ENCODE measurements at places on chromosomes 3 and 15.

GRCh38 chr3:51703068-51703760 is 3.7 kb upstream of the GRM2 start:
- no peak for DNase-seq

DNA sequence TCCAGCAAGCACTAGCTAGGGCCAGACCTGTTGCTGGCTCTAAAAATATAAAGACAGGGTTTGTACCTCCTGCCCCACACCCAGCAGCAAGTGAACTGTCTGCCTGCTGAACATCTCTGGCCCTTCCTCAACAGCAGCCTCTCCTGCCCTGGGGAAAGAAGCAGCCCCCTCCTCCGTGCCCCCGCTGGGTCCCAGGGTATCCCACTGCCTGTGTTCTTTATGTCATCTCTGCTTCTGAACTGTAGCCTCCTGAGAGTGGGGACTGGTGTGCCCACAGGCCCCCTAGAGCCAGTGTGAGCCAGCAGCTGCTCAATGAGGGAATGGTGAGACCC is 54.5 kb downstream of the ACAD9 start:
- DNase-seq, result no peak

GRCh38 chr3:111668888-111669488 is 73.8 kb upstream of the ZBED2 start:
- no peak for DNase-seq

DNA sequence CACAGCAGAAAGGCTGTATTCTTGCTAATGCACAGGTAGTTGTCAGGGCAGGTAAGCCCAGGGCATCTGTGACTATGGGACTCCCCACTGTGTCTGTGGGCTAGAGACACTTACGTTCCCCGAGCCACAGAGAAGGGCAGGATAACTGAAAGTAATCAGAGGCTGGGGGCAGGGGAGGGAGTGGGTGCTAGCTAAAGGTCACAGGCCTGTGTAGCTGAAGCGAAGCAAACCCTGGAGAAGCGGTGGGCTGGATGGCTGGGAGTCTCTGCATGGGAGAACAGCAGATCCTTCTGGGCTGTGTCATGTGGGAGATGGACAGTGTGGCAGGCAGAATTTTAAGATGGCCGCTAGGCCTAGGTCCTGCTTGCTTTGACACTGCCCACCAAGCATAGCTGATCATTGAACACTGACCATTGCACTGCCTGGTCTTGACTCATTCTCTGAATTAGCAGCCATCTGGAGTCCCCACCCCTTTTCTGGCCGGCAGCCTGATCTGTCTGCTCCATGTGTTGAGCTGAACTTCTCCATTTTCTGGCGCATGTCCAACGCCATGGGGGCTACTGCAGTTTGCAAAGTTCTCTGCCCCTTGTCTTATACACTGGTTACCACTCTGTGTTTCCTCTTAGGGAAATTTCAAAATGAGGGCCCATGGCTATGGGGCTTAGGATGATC is 110.0 kb downstream of the DGKG start:
- no peak for DNase-seq

- no peak for DNase-seq
These were observed 30.3 kb downstream of the PIGB start for GRCh38 chr15:55349282-55349681.

GRCh38 chr3:117671722-117672318 is 962.2 kb downstream of the TUSC7 start:
- DNase-seq, result no peak

DNA sequence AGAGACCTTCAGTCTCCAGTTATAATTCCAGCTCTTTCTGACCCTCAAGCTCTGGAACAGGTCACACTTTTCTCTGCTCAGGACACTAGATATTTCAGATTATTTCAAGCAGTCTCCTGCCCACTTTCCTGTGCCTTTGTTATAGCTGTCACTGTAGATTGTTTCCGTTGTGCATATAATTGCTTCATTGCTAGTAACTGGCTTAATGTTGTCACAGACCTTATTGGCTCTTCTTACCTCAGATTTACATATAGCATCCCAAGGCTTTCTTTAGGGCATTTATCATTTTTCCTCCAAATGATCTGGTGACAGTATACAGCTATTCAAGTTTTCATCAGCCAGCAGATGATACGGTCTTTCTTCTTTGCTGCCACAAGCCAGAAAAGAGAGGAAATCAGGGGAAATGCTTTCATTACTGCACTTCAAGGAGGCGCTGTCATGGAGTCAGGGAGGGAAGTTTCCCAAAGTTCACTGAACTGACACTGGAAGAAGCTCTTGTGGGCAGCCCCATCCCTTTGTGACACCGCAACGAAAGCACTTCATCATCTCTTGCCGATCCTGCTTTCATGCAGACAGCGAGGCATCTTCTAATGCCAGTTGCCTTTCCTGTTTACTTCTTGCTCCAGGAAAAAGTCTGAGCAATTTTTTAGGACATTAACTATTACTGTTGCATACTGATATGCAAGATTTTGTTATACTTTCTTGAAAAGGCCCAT is 181.9 kb downstream of the CDIN1 start:
- DNase-seq, result no peak

GRCh38 chr3:148147903-148148302 is 549.8 kb upstream of the AGTR1 start:
- no peak for DNase-seq

DNA sequence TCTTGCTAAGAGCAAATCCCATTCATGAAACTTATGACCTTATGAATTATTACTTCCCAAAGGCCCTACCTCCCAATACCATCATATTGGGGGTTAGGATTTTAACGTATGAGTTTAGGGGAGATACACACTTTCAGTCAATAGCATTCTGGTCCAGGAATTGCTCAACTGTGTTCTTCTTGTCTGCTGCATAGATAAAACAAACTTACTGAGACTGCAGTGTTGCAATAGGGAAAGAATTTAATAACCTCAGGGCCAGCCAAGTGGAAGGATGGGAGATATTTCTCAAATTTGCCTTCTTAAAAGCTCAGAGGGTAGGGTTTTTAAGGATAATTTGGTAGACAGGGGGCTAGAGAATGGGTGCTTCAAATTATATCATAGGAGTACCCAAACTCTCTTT is 625.8 kb downstream of the OTOL1 start:
- DNase-seq, result no peak

DNA sequence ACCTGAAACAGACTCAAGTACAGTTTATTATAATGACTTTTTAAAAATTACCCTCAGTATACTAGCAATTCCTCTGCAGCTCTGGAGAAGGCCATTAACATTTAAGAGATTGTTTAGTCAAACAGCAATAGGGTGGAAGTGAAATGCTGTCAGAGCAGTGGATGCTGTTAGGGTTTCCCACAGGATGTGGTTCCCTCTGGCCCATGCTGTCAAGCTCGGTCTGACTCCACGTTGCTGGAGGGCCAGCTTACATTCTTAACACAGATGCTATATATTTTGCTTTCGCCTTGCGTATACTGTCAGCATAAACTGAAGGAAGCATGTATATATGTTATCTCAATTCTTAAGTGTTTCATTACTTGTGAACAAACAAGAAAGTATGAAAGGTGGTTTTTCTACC is 231.1 kb upstream of the COL8A1 start:
- DNase-seq, result no peak

- DNase-seq, result no peak
These were observed 56.3 kb upstream of the ICE2 start for GRCh38 chr15:60535265-60535664.

- no peak for DNase-seq
These were observed at the start of gene C15orf62 for GRCh38 chr15:40769274-40770146. TSS of gene C15orf62 (plus strand) at chr15:40769980. CDS start at chr15:40770496, 516 bp downstream.

DNA sequence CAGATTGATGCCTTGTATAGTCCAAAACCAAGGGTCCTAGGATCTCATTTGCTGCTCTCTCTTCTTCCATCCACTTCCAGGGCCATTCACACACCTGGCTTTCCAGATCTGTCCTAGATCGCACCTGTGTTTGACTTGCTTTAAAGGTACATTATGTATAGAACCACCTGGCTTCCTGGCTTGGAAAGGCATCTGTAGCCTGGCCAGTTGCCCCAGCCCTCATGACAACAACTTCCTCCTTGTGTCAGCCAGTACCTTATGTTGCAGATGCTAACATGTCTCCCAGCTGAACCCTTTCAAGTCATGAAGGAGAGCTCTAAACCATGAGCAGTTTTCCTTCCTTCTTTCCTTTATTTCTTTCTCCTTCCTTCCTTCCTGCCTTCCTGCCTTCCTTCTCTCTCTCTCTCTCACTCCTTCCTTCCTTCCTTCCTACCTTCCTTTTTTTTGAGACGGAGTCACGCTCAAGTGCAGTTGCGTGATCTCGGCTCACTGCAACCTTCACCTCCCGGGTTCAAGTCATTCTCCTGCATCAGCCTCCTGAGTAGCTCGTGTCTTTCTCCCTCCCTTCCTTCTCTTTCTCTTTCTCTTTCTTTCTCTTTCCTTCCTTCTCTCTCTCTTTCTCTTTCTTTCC is 2.5 kb upstream of the HTR3C start:
- no peak for DNase-seq

GRCh38 chr3:86416334-86416733 is 574.6 kb downstream of the VGLL3 start:
- no peak for DNase-seq

- DNase-seq, result no peak
These were observed 4.1 kb downstream of the TNFSF10 start for GRCh38 chr3:172518929-172519640.

GRCh38 chr3:46466273-46466672 is 1.6 kb upstream of the LTF start:
- DNase-seq, result no peak

DNA sequence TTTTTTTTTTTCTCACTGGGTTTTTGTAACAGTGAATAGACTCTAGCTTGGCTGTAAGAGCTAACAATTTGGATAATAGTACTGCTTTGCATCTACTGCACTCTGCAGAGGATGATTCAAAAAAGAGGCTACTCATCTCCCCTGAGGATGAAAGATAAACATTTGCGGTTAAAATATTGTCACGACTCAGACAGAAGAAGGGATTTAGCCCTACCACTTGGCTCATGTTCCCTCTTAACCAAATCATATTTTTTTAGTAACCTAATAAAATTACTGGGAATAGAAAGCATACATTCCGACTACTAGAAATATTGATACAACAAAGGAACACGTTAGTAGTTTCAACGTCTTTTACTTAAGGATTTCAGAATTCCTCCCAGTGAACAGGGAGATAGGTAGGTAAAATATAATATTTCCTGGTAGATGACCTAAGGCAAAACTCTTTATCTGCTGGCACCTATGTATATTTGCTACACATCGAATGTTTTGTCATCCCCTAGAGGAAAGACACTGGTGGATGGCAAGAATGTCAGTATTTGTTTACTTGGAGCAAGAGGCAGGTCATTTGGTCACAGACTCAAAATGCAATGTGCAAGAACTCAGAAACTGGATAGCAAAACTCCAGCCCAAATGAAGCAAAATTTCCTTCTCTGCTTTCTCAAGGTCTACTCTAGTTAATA is 110.8 kb downstream of the GREM1 start:
- DNase-seq, result no peak

GRCh38 chr3:161067335-161067734 is 37.8 kb downstream of the B3GALNT1 start:
- DNase-seq, result no peak

GRCh38 chr3:5071061-5071460 is 51.0 kb upstream of the ARL8B start:
- no peak for DNase-seq

DNA sequence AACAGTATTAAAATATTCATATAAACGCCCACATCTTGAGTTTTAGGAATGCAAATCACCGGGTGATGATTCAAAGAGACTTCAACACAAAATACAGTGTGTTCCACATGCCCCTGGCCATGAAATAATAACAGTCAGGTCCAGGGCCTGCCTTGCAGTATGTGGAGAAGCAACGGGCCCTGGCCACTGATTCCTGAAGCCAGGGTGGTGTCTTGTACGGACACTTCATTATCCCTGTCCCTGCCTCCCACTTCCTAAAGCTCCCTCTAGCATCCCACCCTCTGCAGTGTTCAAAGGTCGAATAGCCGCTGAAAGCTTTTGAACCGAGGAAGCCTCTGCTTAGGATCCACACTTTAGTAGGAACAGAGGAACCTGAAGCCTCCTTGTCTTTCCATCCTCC is 50.4 kb upstream of the PCSK6 start:
- no peak for DNase-seq

DNA sequence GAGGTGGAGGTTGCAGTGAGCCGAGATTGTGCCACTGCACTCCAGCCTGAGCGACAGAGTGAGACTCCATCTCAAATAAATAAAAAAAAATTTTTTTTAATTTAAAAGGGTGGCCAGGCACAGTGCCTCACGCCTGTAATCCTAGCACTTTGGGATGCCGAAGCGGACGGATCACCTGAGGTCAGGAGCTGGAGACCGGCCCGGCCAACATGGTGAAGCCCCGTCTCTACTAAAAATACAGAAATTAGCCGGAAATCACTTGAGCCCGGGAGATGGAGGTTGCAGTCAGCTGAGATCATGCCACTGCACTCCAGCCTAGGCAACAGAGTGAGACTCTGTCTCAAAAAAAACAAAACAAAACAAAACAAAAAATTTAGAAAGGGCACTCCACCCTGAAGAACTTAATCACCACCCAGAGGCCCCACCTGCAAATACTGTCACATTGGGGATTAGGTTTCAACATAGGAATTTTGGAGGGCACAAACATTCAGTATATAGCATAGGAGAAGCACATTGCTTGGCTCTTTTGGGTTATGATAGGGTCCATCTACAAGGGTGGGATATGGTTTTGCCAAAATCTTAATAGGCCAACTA is 7.1 kb upstream of the YEATS2 start:
- DNase-seq, result no peak

- no peak for DNase-seq
These were observed 37.4 kb downstream of the KLHL25 start for GRCh38 chr15:85757073-85757938.

DNA sequence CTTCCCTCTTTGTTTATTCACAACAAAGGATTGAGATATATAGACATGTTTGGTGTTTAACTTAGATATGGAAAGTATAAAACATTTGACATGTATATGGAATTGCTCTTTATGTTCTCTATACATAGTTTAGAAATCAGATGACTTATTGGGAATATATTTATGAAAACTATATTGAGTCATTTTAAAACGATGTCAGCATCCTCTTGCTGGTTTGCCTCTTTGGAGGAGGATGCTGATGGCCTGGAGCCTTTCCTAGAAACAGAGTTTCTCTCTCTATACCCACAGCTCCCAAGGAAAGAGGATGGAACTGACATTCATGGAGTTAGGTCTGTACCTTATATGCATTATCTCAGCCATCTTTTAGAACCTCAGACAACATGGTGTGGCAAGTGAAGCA is 40.3 kb downstream of the ZBTB38 start:
- no peak for DNase-seq

GRCh38 chr3:126540951-126541627 is 17.1 kb downstream of the CHST13 start:
- no peak for DNase-seq

GRCh38 chr3:81601707-81602305 is 159.6 kb downstream of the GBE1 start:
- DNase-seq, result no peak

DNA sequence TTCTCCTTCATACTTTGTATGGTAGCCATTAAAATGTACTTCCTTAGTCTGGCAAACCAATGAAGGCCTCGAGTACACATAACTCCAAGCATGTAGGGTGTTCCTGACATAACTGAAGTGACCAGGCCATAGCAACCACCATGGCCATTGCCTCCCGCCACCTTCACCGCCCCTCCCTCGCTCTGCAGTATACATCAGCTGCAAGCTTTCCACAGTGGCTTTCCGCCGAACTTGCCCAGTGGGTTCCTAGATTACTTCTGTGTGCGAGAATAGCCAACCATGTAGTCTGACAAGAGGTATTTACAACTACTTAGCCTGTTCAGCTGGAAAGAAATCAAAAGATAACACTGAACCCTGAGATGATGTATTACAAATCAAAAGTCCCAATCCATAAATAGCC is 3.4 kb upstream of the CTNNB1 start:
- no peak for DNase-seq

Data from T-helper 9 cell (primary cell).